Neural crest cell (in vitro differentiated cells): ENCODE measurements at places on chromosomes 12 and 14. TPM values are rescaled to one million over a fixed set of nuclear protein-coding genes. Genes with fewer than 3 reads are reported as not detected.

RNU4-1 gene
- 4,497 and 4,941 TPM in 2 replicates for total RNA-seq

DNA sequence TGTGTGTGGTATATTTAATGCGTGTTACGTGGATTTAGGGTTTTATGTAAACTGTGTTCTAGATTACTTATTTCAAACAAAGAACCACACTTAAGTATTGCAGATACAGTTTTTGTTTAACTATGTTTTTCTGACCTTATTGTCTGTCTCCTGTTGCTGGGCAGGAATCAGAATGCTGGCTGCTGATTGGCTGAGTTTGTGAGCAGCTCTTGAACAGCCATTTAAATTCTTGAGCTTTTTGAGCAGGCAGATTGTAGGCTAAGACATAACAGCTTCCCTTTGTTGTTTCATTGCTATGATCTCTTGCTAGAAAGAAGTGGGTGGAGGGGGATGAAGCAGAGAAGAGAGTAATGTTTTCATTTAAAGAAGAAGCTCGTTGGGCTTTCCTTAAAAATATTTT is 52.2 kb downstream of the ATF7IP start:
- H3K36me3 ChIP-seq: peaks cover 29% of the 10 kb centered on the region
- no peaks in the 10 kb centered on the region for H3K27me3 ChIP-seq
- DNase-seq: peak; percentile 61
- peaks cover 47% of the 10 kb centered on the region for H3K4me1 ChIP-seq
- peak overlapping the region; percentile 90 for H3K4me3 ChIP-seq

DNA sequence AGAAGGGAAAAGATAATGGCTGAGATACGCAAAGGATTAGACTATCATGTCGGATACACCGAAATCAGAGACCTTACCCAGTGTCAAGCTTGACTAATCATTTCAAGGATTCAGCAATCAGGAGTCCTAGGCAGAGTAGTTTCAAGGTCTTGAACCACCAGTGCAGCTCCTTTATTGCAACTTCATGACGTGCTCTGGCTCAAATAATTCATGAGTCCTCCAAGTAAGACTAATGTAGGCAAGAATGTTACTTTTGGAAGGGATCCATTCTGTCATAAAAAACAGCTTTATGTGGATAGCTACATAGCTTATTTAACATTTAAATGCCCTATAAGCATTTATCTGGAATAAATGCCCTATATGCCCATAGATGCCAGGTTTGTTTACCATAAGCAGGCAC is 123.2 kb downstream of the LMO3 start:
- no peak overlapping the region for H3K4me3 ChIP-seq
- no peak for DNase-seq
- H3K4me1 ChIP-seq: no peaks in the 10 kb centered on the region

GRCh38 chr14:61754627-61755381 is 7.4 kb upstream of the SNAPC1 start:
- no peak overlapping the region for H3K27ac ChIP-seq
- peaks cover 5% of the 10 kb centered on the region for H3K36me3 ChIP-seq
- no peak overlapping the region for H3K4me3 ChIP-seq
- H3K4me1 ChIP-seq: peaks cover 9% of the 10 kb centered on the region

- peak overlapping the region; percentile 70 for H3K4me3 ChIP-seq
- DNase-seq: no peak
- H3K4me1 ChIP-seq: peaks cover 14% of the 10 kb centered on the region
- H3K27ac ChIP-seq: no peak overlapping the region
- H3K27me3 ChIP-seq: peaks cover 47% of the 10 kb centered on the region
Measured at GRCh38 chr12:69330475-69331473, 17.4 kb upstream of the LYZ start.

DNA sequence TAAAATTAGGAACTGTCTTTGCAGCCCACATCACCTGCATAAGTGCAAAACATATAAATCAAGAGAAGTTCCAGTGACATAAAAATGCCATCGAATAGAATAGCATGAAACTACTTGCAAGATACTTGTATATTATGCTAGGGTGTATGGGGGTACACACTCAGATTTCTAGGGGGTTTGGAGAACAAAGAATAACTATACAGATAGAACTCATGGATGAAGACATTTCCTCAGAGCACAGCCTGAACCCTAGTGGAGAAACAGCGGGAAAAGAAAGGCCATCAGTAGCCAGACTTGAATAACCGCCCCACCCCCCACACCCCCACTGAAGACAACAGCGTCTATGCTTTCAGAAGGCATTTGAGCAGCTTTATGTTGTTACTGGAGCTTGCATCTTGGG is 425.8 kb downstream of the NPAS3 start:
- no peak overlapping the region for H3K4me3 ChIP-seq
- peaks cover 43% of the 10 kb centered on the region for H3K4me1 ChIP-seq
- no peak overlapping the region for H3K27ac ChIP-seq
- DNase-seq: no peak
- H3K27me3 ChIP-seq: no peaks in the 10 kb centered on the region
- peaks cover 2% of the 10 kb centered on the region for H3K36me3 ChIP-seq

- no peaks in the 10 kb centered on the region for H3K4me1 ChIP-seq
- H3K27ac ChIP-seq: no peak overlapping the region
- H3K36me3 ChIP-seq: peaks cover 4% of the 10 kb centered on the region
- DNase-seq: no peak
- H3K4me3 ChIP-seq: no peak overlapping the region
- H3K27me3 ChIP-seq: no peaks in the 10 kb centered on the region
Measured at GRCh38 chr14:56379956-56380355, 199.6 kb upstream of the TMEM260 start.

- H3K36me3 ChIP-seq: no peaks in the 10 kb centered on the region
- H3K27ac ChIP-seq: peak overlapping the region; percentile 27
- H3K4me3 ChIP-seq: no peak overlapping the region
- H3K4me1 ChIP-seq: peaks cover 25% of the 10 kb centered on the region
Measured at GRCh38 chr12:124774054-124774461, 89.6 kb downstream of the SCARB1 start.
